ENCODE measurements at places on chromosomes 16 and 17. TPM values are rescaled to one million over a fixed set of nuclear protein-coding genes. Genes with fewer than 3 reads are reported as not detected.

Gene OR3A3
- total RNA-seq = not detected

Gene MT4
- not detected for total RNA-seq

Gene C1QTNF1
- total RNA-seq = 65.2 TPM

Gene ABCC11
- not detected for total RNA-seq

Gene ELOB
- 226 TPM for total RNA-seq

DNA sequence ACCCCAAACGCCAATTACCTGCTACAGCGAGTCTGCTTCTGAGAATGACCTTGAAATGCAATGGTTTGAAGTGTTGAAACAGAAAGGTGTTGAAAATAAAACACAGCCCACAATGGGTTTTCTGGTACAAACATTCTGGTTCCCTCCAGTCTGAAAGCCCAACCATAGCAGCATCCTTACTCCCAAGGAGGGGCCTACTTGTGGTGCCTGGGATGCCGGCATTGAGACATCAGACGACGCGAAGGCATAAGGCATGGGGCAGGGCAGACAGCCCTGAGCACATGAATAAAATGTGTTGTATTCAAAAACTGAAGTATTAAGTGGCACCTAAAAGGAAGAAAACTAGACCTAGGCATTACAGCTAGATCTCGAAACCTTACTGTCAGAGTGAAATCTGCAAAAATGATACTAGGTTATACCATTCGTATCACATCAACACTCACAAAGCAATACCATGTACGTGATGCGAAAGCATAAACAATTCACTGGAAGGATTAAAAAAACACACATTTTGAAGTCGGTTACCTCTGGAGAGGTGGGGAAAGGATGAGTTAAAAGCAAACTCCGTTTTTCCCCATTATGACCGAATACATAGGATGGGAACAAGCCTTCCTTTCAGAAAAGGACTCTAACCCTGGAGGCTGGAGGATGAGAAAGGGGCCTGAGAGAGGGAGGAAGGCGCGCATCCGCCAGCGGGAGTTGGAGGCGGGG is 702 bp downstream of the NUDT21 start:
- no peaks in the 10 kb centered on the region for H3K27me3 ChIP-seq
- H3K4me1 ChIP-seq = peaks cover 14% of the 10 kb centered on the region
- no peak for DNase-seq

DNA sequence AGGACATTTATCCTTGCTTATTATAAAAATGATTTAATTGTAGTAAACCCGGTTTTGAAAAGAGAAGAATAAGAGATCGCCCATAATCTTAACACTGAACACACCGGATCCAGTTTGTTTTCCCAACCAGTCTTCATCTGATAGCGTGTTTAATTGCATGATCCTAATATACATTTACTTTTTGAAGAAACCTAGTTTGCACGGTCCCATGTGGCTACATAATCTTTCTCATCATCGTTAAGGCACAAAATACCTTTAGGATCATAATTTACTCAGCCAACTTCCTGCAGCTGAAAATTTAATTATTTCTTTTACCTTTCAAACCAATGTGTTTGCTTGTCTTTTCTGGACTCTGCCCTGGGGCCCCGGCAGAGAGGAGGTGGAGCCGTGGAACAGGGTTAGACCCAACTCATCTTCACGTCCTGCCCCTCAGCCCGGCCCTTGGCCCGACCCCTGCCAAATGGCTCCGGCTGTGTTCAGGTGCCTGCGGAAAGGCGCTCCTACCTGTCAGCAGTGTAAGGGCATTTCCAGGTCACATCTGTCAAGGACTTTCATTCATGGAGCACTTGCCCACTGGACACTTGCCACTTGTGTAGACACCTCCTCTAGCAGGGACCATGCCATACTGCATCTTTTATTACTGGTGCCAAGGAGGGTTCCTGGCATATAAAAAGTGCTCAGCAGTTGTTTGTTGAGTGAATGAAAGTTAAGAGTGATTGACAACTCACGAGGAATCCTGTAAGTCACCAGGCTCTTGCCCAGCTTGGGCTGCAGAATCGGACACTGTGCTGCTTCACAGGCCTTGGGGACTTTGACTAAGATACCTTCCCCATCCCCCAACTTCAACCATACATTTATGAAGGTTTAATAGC is 28.6 kb downstream of the SMARCE1 start:
- no peaks in the 10 kb centered on the region for H3K27me3 ChIP-seq
- H3K27ac ChIP-seq = no peak overlapping the region
- H3K36me3 ChIP-seq = no peaks in the 10 kb centered on the region
- H3K4me3 ChIP-seq = no peak overlapping the region
- peaks cover 18% of the 10 kb centered on the region for H3K4me1 ChIP-seq

- H3K27me3 ChIP-seq = no peaks in the 10 kb centered on the region
- H3K36me3 ChIP-seq = peaks cover 2% of the 10 kb centered on the region
- H3K4me3 ChIP-seq = peak overlapping the region; percentile 65
- H3K27ac ChIP-seq = peak overlapping the region; percentile 89
Observed at GRCh38 chr16:28537964-28538732, 626 bp downstream of the NUPR1 start.

DNA sequence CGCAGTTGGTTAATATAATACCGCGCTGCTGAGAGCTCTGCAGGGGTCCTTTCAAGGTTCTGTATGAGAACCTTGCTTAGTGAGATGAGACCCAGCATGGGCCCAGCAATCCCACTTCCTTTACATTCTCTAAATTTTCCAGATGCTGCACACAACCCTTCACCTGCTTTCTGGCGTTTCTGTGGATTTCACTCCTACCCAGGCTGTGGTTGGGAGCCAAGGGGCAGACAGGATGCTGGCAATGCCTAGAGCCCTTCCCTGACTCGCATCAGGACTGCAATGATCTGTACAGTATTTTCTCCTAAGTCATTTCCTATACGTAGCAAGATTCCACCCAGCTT is 10.1 kb upstream of the PIPOX start:
- H3K36me3 ChIP-seq = no peaks in the 10 kb centered on the region
- no peaks in the 10 kb centered on the region for H3K4me1 ChIP-seq
- no peak overlapping the region for H3K27ac ChIP-seq
- no peak overlapping the region for H3K4me3 ChIP-seq
- no peak for DNase-seq
- no peaks in the 10 kb centered on the region for H3K27me3 ChIP-seq

DNA sequence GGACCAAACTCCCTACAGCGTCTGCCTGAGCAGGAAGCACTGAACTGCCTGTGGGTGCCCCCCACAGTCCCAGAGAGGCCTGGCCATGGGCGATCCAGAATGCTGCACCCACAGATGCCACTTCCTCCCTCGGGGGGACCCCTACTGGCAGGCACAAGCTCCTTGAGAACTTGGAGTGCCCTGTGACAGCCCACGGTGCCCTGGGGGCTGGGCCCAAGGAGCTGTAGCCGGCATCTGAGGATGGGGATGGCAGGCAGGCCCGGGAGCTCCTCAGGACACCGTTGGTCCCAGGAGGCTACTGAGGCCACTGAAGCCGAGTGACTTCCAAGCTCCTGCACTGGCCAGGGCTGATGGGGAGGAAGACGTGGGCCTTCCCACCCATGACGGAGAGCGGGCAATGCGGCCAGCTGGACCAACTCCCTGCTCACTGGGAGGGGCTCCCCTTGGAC is 15.1 kb upstream of the RASD1 start:
- H3K27ac ChIP-seq = no peak overlapping the region
- H3K27me3 ChIP-seq = no peaks in the 10 kb centered on the region
- H3K36me3 ChIP-seq = no peaks in the 10 kb centered on the region
- DNase-seq = no peak
- no peaks in the 10 kb centered on the region for H3K4me1 ChIP-seq
- no peak overlapping the region for H3K4me3 ChIP-seq

DNA sequence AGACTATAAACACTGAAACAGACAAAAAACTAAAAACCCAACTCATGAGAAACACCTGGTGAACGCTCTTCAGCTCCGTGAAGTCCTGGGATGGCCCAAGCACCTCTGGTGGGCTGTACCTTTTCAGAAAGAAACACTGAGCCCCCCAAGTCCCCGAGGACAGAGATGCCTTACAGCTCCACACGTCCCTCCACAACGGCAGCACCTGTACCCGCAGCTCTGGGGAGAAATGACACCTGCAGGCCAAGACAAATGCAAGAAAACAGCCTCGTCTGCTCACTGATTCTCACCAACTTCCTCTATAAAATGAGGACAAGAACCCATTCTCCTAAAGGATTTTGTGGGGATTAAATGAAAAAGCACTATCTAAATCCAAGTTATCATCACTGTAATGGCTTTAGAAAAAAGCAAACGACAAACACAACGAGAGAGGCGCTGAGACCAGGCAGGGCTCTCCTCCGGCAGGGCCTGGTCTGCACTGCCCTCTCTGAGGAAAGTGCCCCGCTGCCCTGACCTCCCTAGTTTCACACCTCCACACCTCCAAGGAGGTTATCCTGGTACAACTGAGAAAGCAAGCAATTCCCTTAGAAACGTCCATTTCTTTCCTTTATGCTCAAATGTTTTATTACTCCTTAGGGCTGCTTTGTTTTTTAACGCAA is 114.9 kb downstream of the ZNF778 start:
- no peaks in the 10 kb centered on the region for H3K36me3 ChIP-seq
- no peaks in the 10 kb centered on the region for H3K27me3 ChIP-seq
- peak; percentile 35 for DNase-seq
- no peak overlapping the region for H3K4me3 ChIP-seq
- no peaks in the 10 kb centered on the region for H3K4me1 ChIP-seq

GRCh38 chr16:71425746-71426068 is 16.1 kb downstream of the TLE7 start:
- no peaks in the 10 kb centered on the region for H3K27me3 ChIP-seq
- H3K4me1 ChIP-seq = no peaks in the 10 kb centered on the region
- no peak for DNase-seq
- H3K36me3 ChIP-seq = no peaks in the 10 kb centered on the region
- H3K27ac ChIP-seq = no peak overlapping the region
- H3K4me3 ChIP-seq = no peak overlapping the region

DNA sequence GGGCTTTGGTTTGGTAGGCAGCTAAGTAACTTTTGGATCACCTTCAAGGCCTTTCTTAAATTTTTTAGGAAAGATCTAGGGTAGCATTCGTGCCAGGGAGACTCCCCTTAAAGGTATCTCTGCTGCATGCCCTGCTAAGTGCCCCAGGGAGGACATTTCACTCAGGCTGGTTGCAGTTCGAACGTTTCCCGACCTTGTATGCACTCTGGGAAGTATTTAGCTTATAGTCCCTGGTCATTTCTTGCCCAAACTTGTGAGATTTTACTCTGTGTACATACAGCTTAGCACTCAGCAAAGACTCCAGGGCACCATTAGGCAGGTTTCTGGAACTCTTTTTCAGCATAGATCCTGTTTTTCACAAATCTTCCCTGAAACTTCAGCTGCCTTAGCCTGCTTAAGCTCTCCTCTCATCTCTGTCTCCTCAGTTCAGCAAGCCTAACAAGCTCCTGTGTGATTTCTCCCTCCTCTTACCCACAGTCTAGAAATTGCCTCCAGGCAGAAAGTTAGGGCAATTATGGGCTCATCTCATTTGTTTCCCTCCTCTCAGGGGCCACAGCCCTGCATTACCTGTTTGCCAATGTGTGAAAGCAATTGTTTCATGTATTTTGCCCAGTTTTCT is 84.6 kb downstream of the MRTFB start:
- no peak overlapping the region for H3K27ac ChIP-seq
- H3K4me1 ChIP-seq = no peaks in the 10 kb centered on the region
- H3K27me3 ChIP-seq = no peaks in the 10 kb centered on the region
- H3K36me3 ChIP-seq = no peaks in the 10 kb centered on the region
- H3K4me3 ChIP-seq = no peak overlapping the region

DNA sequence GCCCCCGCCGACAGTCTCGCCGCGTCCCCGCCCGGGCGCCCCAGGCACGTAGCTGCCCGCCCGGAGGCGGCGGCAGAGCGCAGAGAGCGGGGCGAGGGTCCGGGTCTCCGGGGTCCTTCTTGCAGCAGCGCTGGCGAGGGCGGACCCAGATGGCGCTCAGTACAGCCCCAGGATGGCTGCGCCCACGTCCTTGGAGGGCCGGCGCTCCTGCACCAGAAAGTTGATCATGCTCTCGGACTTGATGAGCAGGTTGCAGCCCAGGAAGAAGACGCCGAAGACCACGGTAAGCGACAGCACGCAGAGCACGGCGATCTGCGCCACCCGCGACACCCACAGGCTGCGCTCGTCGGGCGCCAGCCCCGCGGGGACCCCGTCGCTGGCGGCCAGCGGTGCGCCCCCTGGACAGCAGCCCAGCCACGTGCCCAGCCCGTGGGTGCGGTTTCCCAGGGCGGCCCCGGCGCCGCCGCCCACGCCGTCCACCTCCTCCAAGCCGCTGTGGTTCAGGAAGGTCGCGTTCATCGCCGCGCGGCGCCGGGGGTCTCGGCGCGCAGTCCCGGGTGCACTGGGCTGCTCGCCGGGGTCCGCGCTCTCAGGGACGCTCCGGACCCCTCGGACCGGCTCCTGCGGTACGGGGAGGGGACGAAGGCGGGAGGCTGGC is 435 bp downstream of the RPRML start:
- no peak overlapping the region for H3K4me3 ChIP-seq
- no peak overlapping the region for H3K27ac ChIP-seq
- no peaks in the 10 kb centered on the region for H3K4me1 ChIP-seq
- H3K36me3 ChIP-seq = no peaks in the 10 kb centered on the region

DNA sequence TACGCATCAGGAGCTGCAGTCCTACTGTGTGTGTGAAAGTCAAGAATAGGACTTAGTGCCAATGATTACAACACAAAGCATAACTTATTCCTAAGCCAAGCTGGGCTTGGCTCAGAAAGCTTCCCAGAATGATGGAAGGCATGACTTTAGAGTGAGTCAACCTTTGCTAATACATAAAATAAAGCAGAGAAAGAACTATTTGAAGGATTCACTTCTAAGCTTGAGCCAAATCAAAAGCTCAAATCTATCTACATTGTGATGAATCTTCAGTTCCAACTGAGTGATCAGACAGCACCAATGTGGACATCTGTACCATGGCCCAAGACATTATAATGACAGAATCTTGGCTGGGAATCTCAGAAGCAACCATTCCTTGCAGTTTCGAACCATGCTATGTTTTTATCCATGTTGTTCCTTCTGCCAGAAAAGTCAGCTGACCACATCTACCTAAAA is 41.4 kb downstream of the SMG6 start:
- no peak for DNase-seq
- H3K27ac ChIP-seq = no peak overlapping the region
- H3K36me3 ChIP-seq = no peaks in the 10 kb centered on the region
- H3K27me3 ChIP-seq = no peaks in the 10 kb centered on the region

DNA sequence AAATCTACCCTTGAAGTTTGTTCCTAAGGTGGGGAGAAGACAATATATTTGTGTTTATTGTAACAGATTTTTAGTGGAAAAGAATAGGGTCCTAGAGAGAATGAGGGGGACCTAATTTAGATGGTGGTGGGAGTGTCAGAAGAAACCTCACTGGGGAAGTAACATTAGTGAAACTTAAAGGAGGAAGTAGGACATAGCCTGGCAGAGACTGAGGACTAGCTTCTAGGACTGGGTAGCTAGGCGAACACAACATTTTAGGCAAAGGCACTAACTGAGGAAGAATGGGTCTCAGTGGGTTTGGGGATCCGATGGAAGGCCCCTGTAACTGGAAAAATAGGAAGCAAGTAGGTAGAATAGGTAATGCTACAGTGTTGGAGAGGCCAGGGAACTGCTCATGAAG is 4.2 kb upstream of the ARL2BP start:
- H3K4me1 ChIP-seq = no peaks in the 10 kb centered on the region
- H3K4me3 ChIP-seq = no peak overlapping the region
- H3K36me3 ChIP-seq = peaks cover 1% of the 10 kb centered on the region
- H3K27ac ChIP-seq = peak overlapping the region; percentile 53
- no peak for DNase-seq

All from kidney (tissue), 22 donors.